Lower leg skin (tissue), 4 donors: ENCODE measurements at places on chromosomes 16 and 17. TPM values are rescaled to one million over a fixed set of nuclear protein-coding genes. Genes with fewer than 3 reads are reported as not detected.

Gene FLCN
- 54.8 TPM for total RNA-seq

GRCh38 chr17:58595194-58595792, 80.9 kb upstream of the MTMR4 start:
- no peak for DNase-seq

- no peak for DNase-seq
Observed at GRCh38 chr16:82476786-82477185, 150.0 kb upstream of the CDH13 start.

DNA sequence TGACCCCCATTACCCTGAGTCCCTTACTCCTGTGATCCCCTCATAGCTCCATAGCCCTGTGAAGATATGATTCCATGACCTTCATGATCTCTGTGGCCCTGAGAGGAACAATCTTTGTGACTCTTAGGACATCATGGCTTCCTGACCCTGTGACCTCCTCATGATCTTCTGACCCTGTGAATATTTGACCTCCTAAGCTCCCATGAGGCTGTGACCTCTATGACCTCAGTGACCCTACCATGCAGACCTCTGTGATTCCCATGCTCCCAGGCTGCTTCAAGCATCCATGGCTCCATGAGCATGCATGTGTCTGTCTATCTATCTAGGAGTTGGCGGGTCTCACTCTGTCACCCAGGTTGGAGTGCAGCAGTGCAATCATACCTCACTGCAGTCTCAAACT, 12.1 kb downstream of the RIPOR1 start:
- DNase-seq = no peak

DNA sequence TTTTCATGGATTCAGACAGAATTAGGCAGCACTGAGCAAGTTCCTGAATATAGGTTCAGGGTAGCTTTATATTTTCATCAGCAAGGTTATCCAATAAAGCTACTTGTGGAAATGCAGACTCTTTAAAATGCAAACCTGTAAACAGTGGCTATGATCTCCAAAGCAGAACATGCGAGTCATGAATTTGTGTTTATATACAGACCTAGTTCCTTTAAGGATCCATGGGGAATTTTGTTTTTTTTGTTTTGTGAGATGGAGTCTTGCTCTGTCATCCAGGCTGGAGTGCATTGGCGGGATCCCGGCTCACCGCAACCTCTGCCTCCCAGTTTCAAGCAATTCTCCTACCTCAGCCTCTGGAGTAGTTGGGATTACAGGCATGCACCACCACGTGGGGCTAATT, 14.8 kb downstream of the CLEC16A start:
- DNase-seq = no peak

Gene SALL1
- total RNA-seq = 0.08 TPM

GRCh38 chr17:7557775-7558543, 591 bp upstream of the TNFSF13 start:
- peak; percentile 95 for DNase-seq

DNA sequence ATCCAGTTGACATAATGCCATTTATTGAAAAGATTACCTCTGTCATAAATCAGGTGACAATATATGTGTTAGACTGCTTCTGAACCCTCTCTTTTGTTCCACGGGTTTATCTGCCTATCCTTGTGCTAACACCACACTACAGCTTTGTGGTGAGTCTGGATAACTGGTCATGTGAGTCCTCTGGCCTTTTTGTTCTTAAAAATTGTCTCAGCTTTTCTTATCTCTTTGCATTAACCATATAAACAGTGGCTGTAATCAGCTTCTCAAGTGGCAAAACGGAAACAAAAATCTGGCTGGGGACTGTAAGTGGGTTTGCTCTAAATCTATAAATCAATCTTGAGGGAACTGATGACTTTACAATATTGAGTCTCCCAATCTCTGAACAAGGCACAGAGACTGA, 44.6 kb downstream of the STX8 start:
- no peak for DNase-seq

- DNase-seq = peak; percentile 74
Observed at GRCh38 chr17:67467500-67468455, 90.7 kb downstream of the PITPNC1 start.

Gene TMEM220
- 54.5 TPM for total RNA-seq
